LoVo (cell line): ENCODE measurements at places on chromosomes 11 and 22.

GRCh38 chr22:43859176-43859575, 3.1 kb downstream of the SULT4A1 start:
- no peak for DNase-seq

DNA sequence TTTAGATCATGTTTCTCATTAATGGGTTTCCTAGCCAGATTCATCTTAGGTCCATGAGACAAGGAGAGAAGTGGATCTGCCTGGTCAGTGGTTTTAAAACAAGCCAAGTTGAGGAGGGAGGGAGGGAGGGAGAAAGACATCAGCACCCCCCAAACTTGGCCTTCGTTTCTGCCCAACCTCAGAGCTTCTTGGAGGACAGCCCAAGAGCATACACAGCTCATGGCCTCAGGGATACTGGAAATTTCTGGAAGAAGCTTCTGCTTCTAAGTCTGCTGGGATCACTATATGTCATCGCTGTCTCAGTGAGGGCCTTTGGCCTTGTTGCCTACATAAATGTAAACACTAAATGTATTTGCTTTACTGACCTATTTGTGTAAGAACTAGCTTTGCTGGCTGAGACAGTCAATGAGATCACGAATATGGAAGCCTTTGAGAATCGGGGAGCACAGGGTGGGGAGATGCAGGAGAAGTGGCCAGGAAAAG, 375.1 kb downstream of the BUD13 start:
- no peak for DNase-seq

- DNase-seq = no peak
These were observed 43.2 kb downstream of the NAT10 start for GRCh38 chr11:34148504-34149165.

GRCh38 chr11:12088047-12088481, 22.3 kb upstream of the MICAL2 start:
- DNase-seq = peak; percentile 57

GRCh38 chr11:12117611-12118010, 7.2 kb downstream of the MICAL2 start:
- no peak for DNase-seq

DNA sequence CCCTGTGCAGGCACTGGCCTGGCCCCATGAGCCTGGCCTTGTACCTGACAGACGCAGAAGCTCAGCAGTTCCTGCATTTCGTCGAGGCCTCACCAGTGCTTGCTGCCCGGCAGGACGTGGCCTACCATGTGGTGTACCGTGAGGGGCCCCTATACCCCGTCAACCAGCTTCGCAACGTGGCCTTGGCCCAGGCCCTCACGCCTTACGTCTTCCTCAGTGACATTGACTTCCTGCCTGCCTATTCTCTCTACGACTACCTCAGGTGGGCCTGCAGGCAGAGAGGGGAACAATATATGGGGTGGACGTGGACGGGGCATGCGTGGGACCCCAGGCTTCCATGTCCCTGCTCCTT, 4.9 kb downstream of the LARGE2 start:
- no peak for DNase-seq

DNA sequence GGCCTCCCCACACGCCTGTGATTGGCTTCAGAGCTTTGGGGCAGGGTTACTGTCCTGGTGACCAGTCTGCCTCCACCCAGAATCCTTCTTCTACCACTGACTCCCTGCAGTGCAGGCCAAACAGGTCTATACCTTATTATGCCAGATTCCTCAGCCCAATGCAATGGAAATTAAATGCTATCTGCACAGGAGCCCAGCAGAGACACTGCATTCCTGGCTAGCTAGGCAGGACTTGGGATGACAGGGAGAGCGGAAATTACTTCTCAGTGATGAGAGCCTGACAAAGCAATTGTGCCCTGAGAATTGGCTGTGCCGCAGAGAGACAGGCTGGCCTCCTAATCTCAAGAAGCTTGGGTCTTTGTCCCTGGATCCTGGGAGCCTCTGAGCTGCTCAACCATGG, 143.8 kb upstream of the NCAM1 start:
- no peak for DNase-seq

DNA sequence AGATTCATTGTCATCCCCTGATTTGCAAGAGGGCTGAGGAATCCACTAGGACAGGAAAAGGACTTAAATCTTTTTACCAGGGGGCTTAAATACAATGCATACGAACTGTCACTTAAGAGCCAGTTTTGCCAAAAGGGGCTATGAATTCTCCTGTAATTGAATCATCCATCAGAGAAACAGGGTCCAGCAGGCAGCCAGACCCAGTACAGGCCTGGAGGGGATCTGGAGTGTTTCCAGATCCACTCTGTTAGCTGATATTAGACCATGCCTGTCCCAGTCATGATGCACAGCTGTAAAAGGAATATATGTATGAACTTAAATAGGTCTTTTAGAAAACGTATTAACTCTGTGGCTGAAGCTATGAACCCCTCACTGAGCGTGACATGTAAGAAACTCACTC, 53.8 kb upstream of the PRSS23 start:
- DNase-seq = no peak

- DNase-seq = peak; percentile 62
These were observed 15.8 kb upstream of the SIK2 start for GRCh38 chr11:111586388-111586831.
